ENCODE measurements at places on chromosomes 16 and 17. TPM values are rescaled to one million over a fixed set of nuclear protein-coding genes. Genes with fewer than 3 reads are reported as not detected.

HS3ST3A1 gene
- total RNA-seq: 0.85 TPM

CHST4 gene
- total RNA-seq: not detected

CES5A gene
- not detected for total RNA-seq

GUCY2D gene
- not detected for total RNA-seq

HOXB5 gene
- not detected for total RNA-seq

TRAPPC1 gene
- 197 TPM for total RNA-seq

MEOX1 gene
- total RNA-seq: 0.34 TPM

FLOT2 gene
- total RNA-seq: 110 TPM

CDH8 gene
- not detected for total RNA-seq

CHD9NB gene
- not detected for total RNA-seq

KAT2A gene
- 38.6 TPM for total RNA-seq

ASIC2 gene
- total RNA-seq: not detected

ZFPM1 gene
- 11.6 TPM for total RNA-seq

HBA2 gene
- not detected for total RNA-seq

TBC1D28 gene
- total RNA-seq: not detected

ADAP2 gene
- 1.0 TPM for total RNA-seq

C17orf107 gene
- 2.3 TPM for total RNA-seq

TM4SF5 gene
- total RNA-seq: not detected

PRPSAP1 gene
- total RNA-seq: 40.1 TPM

MYH1 gene
- total RNA-seq: not detected

RAB37 gene
- 6.5 TPM for total RNA-seq

NAGS gene
- total RNA-seq: 1.5 TPM

PHOSPHO1 gene
- not detected for total RNA-seq

NEURL4 gene
- 26.9 TPM for total RNA-seq

GPR142 gene
- not detected for total RNA-seq

KLHL10 gene
- 0.29 TPM for total RNA-seq

ATMIN gene
- total RNA-seq: 21.3 TPM

RPGRIP1L gene
- 6.5 TPM for total RNA-seq

EPN3 gene
- total RNA-seq: not detected

HSF4 gene
- 34.8 TPM for total RNA-seq

GLIS2 gene
- 0.68 TPM for total RNA-seq

CRISPLD2 gene
- 0.19 TPM for total RNA-seq

PPM1E gene
- total RNA-seq: 0.02 TPM

DHRS7C gene
- total RNA-seq: not detected

CDH1 gene
- 3.1 TPM for total RNA-seq

NXN gene
- 0.33 TPM for total RNA-seq

SRL gene
- total RNA-seq: not detected
